ENCODE measurements at places on chromosomes 6 and 20.

DNA sequence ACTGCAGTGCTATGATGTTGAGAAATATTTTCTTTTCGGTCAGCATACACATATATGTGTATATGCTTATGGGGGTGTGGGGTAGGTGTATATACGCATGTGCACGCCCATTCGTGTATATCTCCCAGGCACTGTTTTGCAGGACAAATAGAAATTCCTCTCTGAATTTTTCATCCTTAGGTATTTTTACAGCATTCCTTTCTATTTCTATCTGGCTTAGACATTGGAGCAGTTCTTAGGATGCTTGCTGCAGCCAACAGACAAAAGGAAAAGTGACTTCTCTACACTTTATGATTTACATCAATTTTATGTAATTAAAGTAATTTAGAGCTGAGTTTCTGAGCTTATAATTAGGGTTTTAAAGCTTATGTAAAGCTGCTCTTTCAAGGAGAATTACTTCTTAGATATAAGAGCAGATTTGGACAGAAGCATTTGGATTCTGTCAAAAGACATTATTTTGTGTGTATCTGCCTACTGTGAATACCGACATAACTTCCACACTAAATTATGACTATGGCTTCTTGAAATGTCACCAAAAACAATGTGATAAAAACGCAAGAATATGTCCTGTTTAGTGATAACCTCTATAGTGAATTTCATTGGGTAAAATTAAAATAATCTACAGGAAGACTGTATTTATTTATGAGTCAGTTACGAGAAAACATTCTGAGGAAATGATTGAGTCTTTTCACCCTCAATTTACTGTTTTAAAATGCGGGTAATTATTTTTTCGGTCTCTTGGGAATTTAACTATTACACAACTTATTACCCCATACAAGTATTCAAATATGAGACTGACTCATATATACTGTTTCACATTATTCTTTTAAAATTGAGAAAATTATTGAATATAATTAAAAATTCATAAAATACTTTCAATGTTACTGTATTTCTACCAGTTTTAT lies 21.3 kb upstream of the CEP43 start:
- DNase-seq = no peak

- DNase-seq = no peak
These were observed 336.0 kb downstream of the RFPL4B start for GRCh38 chr6:112683106-112683505.

GRCh38 chr6:69901361-69901760 lies 35.0 kb downstream of the COL19A1 start:
- DNase-seq = no peak

DNA sequence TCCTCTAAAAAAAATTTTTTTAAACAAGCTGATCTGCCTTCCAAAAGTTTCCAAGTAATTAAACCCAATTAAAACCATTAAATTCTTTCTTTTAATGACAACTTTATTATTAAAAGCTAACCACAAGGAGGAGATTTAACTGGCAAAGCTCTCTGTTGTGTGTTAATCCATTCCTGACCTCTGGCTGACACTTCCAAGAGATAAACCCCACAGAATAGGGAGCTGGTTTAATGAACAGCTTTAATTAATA lies 230.8 kb downstream of the EYA2 start:
- DNase-seq = no peak

DNA sequence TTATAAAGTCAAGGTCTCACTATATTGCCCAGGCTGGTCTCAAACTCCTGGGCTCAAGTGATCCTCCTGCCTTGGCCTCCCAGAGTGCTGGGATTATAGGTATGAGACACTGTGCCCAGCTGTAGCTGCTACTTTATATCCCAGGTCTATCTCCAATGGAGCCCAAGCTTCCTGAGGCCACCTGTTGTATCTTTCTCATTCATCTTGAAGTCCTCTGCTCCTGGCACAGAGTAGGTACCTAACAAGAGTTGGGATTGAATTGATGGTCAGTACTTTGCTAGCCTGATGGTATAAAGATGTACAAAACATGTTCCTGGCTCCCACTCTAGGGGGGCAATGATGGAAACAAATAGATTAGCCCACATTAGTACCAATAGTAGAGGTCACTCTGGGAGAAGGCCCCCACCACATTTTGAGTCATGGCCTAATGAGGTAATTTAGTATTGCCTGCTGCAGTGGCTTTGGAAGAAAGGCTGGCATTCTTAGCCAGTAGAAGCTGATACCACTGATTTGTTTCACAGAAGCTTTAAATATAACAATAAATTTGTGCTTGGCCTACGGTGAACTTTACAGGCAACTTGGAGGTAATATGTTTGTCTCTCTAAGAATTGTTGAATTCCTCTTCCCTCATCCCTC lies 5.4 kb downstream of the PTPN1 start:
- no peak for DNase-seq
